RPMI7951 (cell line): ENCODE measurements at places on chromosomes 5 and 9.

DNA sequence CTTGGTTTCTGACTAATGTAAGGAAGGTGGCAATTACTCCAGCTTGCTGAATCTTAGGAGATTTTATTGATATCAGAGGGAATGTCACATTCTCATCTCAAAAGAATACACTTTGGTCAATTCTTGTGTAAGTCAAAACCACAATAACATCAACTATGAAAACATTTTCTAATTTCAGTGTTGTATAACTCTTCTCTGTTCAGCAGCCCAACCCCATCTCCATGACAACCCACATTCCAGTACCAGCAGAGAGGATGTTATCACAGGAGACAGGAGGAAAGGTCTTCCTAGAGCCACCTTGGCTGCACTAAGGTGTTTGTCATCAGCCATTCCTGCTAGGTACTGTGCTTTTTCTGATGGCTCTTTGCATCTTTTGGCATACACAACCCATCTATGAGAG is 529.1 kb upstream of the BRINP1 start:
- DNase-seq, result no peak

DNA sequence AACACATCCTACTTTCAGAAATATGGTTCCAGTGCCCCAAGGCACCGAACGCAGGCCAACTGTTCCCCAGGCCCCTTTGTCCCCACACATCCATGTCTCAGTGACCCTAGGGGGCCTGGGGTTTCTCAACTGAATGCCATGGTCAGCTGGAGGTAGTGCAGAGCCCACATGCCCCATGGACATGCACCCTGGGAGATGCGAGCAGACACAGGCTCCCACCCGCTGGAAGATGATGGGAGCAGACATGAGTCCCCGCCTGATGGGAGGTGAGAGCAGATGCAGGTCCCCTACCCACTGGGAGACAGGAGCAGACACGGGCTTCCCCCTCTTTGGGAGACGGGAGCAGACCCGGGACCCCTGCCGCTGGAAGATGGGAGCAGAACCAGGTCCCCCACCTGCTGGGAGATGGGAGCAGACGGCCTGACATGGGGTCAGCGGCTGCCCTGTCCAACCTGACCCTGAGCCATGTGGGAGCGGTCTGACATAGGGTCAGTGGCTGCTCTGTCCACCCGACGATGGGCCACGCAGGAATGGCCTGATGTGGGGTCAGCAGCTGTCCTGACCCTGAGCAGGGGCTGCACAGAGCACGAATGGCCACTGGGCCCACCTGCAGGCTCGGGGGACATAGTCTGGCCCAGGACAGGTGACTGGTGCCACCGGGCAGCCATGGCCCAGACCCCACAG is 18.4 kb downstream of the ZDHHC11B start:
- no peak for DNase-seq

GRCh38 chr5:175682664-175683063 is 24.8 kb downstream of the HRH2 start:
- no peak for DNase-seq

- DNase-seq, result peak; percentile 53
Observed at GRCh38 chr9:127347831-127348776, 48.9 kb upstream of the SLC2A8 start.

- DNase-seq, result no peak
Observed at GRCh38 chr9:113648048-113648447, 184.5 kb downstream of the RGS3 start.

DNA sequence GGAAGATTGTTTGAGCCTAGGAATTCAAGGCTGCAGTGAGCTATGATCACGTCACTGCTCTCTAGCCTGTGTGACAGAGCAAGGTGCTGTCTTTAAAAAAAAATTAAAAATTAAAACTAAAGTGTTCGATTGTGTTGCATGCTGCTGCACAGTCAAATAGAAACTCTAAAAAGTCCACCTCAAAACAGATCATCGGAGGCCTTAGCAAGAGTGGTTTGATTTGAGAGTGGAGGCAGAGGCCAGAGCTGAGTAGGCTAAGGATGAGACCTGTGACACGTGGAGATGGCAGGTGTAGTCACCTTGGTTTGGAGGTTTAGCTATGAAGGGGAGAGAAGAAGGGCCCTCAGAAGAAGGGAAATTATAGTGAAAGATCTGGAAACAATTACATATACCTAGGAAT is 2.8 kb upstream of the PTPDC1 start:
- DNase-seq, result no peak

DNA sequence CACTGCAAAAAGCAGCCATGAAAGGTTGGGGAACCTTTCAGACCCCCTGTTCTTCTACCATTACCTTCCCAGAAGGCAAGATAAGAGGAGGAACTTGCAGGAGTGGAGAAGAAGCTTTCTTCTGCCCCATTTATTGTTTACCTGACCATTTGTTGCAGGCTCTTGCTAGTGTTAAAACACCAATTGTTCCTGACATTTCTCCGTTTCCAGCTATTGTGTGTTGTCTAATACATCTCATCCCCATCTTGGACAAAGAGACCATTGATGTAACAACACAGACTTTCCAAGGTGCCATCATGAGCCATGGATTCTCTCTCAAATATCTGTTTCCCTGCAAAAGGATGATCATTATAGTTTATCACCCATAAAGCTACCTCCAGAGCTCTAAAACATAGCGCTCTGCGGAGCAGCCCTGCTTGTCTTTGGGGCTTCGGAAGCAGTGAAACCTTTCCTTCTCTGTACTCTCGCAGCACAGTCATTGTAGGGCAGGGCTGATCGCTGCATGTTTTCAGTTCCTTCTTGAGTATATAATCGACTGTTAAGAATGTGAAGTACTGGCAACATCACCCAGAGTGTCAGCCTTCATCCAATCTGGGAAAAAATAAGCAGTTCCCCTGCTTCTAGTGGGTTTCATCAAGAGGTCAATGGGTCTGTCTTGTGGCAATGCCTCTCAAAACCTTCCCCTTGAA is 680.0 kb downstream of the SEMA5A start:
- DNase-seq, result no peak
